SK-N-SH treated with all-trans-retinoic acid at 6 μM for 48 hours (cell line): ENCODE measurements at places on chromosomes 12 and 14.

DNA sequence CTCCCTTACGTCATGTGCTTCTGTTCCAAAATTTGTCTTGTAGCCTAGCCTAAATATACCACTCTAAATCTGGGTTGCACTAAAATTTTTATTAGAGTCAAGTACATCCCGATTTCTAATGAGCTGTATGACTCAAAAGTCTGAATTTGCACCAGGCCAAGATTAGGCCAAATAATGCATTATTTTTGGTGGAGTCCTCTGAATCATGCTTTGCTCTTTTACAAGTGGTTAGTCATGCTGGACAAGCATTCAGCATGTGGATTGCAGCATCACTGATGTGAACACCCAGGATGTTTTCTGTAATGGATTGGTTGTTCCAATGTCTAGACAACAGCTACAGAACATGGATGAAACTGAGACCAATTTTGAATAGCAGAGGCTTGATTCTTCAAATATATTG is 23.7 kb downstream of the HEBP1 start:
- ATAC-seq, result peak; percentile 38

GRCh38 chr12:16392846-16393535 is 45.5 kb downstream of the MGST1 start:
- ATAC-seq, result no peak

DNA sequence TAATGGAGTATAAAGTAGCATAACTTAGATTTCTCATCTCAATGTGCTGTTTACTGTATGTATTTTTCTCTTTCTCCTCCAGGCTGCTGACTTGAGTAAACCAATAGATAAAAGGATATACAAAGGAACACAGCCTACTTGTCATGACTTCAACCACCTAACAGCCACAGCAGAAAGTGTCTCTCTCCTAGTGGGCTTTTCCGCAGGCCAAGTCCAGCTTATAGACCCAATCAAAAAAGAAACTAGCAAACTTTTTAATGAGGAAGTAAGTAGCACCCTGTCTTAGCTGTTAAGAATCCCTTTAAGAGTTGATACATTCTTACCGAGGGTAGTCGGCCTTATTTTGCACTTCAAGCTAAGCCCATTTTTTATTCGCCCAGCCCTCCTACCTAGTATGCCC is 55.2 kb downstream of the WDR20 start:
- no peak for ATAC-seq

DNA sequence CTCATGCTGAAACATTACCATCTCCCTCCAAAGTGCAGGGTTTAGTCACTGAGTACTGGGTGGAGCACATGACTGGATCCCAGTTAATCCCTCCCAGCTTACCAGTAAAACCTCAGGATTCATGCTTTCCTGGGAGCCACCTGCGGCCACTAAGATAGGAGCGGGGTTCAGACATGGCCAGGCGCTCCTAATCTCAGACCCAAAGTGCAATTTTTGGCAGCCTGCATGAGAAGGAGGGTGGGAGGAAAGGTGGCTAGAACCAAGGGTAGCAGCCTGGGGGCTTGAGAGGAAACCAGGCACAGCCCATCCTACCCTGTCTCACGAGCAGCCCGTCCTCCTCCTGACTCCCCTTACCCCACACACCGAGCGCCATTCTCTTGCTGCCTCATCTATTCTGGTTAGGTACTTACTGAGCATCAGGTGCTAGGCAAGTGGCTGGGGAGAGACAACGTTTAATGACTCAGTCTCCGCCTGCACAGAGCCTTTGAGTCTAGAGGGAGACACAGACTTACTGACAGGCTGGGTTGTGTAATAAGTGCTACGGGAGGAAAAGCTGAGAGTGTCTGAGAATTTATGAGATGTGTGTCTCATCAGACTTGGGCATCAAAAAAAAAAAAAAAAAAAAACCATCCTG is 9.9 kb downstream of the GPRC5A start:
- ATAC-seq, result peak; percentile 73

GRCh38 chr14:67764496-67764895 is 51.9 kb downstream of the ZFYVE26 start:
- no peak for ATAC-seq

- ATAC-seq, result no peak
Measured at GRCh38 chr14:68846466-68846865, 53.6 kb upstream of the ZFP36L1 start.

GRCh38 chr14:69459122-69459521 is 25.4 kb upstream of the PLEKHD1 start:
- ATAC-seq, result no peak

DNA sequence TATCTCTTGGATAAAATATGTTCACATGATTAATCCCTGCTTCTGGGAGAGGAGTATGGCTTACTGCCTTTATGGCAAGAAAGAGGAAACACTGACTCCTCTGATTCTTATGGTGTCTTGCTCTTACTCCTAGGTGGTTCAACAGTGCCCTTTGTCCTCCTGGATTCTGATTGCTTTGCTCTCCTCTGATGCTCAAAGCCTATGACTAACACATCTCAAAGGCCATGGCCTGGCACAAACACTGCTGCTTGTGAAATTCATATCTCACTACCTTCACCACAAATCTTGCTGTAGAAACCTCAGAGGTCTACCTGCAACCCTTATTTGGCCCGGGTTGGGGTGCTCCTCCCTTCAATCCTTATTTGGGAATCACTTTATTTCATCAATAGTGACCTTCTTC is 217.2 kb downstream of the C12orf50 start:
- ATAC-seq, result no peak

DNA sequence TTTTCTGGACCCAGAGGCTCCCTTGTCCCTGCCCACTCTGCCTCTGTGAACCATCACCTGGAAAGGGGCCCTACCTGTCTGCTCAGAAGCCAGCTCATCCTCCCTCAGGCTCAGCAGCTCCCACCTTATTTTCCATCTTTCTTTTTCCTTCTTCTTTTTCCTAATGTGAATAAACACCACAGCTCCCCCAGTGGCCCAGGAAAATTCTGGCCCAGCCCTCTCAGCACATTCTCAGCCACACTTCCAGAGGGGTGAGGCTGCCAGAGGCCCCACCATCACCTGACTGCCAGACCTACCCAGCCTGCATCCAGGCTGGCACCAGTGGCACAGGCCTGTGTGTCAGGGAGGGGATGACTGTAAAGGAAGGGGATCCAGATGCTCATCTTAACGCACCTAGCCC is 23.0 kb downstream of the ZFHX2 start:
- peak; percentile 57 for ATAC-seq
